Activated T-helper 1 cell treated with Interleukin-2 at 50 U/mL for 16 hours (primary cell): ENCODE measurements at places on chromosomes 5 and 9.

- DNase-seq: no peak
Measured at GRCh38 chr9:94869415-94869843, 142.9 kb downstream of the AOPEP start.

GRCh38 chr5:172691886-172692285, 50.8 kb downstream of the NEURL1B start:
- no peak for DNase-seq

GRCh38 chr5:139808481-139809330, 13.1 kb downstream of the PSD2 start:
- no peak for DNase-seq

GRCh38 chr5:4229414-4230292, 634.0 kb downstream of the IRX1 start:
- no peak for DNase-seq

DNA sequence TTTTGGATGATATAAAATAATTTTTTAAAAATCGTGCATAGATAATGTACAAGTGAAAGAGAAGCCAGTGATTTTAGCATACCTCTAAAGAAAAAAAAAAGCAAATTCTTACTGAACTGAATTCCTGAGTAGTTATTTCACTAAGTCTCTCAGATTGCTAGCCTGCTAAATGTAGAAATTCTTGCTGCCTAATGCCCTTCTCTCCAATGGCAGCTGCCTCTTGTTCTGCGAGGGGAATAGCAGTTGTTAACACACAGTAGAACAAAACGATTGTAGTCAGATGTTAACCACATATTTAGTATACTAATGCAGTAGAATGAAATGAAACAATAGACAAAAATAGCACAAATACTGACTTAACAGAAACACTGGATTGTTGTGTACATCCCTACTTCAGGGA, 26.8 kb downstream of the SMAD5 start:
- DNase-seq: no peak

- DNase-seq: no peak
Measured at GRCh38 chr5:66553916-66554575, 42.1 kb upstream of the MAST4 start.

DNA sequence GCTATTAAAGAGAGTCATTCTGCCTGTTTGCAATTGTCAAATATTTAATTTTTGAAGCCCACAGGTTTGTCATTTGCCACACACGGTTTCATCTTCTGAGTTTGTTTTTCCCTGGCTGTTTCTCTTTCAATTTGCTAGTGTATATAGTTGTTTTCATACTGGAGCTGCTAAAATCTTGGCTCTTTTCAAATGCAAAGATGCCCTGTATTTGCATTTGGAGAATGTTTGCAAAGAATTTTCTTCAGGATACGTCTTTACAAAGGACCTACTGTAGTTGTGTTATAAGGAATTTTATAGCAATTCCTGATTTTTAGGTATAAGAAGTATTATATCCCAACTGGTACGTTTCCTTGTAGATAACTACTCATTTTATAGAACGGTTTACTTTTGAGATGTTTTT, 48.0 kb downstream of the IZUMO3 start:
- DNase-seq: no peak

GRCh38 chr5:137466889-137467288, 32.2 kb downstream of the SPOCK1 start:
- DNase-seq: no peak

- DNase-seq: no peak
Measured at GRCh38 chr5:56064984-56065383, 70.2 kb upstream of the IL6ST start.

- peak; percentile 12 for DNase-seq
Measured at GRCh38 chr5:140239939-140240700, 62.8 kb downstream of the PFDN1 start.

DNA sequence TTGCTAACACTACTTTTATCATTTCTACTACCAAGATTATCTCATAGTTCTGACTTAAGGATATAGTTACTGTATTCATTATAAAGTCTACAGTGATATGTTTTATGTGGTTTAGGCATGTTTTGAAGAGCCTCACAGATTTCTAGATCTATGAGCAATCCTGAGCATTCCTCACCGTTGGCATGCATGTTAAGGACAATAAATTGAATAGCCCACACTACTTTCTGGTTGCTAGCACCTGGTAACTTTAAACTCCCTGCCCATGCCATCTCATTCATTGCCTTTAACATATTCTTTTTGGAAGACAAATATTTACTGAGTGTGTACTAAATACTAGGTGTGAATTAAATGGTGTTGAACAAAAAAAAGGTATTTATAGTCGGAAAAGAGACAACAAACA, 868.1 kb upstream of the CDH9 start:
- no peak for DNase-seq

GRCh38 chr5:139416651-139417050, 12.8 kb upstream of the SPATA24 start:
- DNase-seq: no peak

DNA sequence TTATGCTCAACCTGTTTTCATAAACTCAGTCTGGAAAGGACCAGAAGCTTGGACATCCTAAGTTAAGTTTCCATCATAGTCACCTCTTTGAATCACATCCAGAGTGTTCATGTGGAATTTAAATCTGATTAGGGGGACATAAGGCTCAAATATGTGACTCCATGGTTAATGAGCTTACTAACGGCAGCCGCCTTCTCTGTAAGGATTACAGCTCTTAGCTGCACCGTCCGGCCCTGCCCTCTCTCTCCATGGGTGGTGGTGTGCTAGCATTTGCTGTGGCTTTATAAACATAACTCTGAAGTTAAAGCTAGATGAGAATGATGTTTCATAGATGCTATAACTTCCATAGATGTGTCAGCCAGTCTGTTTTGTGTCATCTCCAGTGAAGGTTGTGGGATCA, 156.5 kb downstream of the TRIO start:
- DNase-seq: no peak

DNA sequence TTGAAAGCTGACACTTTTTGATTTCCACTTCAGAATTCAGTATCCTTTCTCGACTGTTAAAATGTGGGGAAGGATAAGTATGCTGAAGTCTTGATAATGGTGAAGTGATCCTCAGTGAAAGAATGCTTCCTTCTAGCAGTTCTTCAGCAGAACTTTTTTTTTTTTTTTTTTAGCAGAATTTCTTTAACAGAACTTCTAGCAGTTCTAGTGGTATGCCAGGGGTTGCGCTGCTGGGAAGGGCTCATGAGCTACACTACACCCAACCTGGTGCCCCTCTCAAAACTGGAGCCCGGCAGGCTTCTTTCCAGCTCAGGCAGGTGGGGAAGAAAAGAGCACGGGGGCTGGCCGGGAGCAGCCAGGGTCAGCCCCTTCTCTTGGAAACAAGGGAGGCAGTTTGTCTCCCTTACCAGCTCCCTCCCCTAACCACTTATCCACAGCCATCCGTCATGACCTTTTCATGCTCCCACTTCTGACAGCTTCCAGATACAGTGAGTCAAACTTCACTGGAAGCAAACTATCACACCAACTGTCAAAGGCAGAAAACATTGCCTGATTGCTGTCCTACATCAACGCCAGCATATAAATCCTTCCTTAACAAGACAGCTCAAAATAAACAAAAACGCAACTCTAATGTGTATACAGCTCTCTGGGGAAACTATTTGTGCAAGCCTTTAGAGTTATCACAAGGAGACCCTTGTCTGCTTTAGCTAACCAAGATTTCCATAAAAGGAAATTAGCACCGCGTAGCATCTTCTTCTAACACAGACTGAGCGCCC, 211.5 kb downstream of the GAPVD1 start:
- no peak for DNase-seq

DNA sequence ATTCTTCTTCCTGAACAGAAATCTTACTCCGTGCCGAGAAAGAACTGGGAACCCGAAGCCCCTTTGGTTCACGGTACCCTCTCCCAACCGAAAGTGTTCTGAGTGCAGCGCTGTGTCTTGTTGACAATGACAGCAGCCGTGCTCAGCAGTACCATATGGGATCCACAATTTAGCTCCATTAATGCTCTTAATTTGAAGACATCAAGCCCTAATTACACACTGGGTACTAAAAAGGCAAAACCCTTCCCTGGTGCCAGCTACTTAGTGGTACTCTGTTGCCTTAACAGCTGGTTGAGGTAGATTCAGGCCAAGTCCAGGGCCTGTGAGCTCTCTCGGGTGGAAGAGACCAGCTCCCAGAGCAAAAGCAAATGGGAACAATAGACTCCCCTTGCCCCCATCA, 24.5 kb downstream of the DDX31 start:
- no peak for DNase-seq

DNA sequence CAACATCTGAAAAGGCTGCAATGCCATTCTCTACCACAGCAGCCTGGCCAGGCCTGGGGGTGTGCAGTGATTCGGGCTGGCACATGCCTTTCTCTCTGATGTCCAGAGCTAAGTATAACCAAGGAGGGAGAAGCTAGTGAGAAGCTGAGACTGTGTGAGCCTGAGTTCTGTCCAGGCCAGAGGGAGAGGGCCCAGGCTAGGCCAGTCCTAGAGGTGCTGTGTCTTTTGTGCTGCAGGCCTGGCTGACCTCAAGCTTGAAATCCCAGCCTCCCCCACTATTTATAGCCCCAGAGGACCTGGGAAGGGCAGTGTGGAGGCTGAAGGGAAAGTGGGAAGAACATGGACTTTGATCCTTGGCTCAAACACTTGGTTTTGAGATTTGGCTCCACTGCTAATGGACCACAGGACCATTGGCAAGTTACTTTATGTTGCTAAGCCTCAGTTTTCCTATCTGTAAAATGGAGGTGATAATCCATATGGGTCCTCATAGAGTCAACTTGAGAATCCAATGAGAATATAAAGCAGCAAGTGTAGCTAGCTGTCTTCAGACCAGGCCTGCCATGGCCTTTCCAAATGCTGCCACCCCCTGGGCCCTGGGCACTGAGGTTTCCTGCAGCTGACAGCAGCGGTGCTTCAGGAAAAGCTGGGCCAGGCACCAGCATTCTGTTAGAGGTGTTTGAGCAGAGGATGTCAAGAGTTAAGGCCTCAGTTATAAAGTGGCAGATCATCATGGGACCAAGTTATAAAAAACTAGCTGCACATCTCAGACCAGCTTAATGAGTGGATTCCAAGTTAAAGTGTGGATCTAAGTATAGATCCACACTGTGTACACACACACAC, 21.1 kb downstream of the BNIP1 start:
- DNase-seq: no peak

- DNase-seq: no peak
Measured at GRCh38 chr5:10145923-10146401, 103.7 kb downstream of the ATPSCKMT start.

- DNase-seq: no peak
Measured at GRCh38 chr5:67268231-67269021, 71.8 kb upstream of the CD180 start.

DNA sequence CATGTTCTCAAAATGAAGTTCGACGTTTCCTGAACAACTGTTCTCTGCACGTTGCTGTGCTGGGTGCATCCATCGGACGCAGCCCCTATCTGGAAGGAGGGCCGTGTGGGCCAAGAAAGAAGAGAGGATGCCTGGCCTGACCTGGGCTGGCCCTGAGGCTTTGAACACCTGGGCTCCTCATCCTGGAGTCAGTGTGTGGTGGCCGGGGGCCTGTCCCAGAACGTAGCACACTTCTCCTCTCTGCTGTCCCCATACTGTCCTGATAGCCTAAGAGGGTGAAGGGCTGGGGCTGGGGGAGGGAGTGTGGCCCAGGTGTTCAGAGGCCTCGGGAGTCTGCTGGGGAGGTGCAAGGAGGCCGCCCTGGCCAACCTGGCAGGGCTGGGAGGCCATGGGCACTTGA, 21.5 kb downstream of the COL5A1 start:
- no peak for DNase-seq

- no peak for DNase-seq
Measured at GRCh38 chr5:9766581-9766980, 136.4 kb upstream of the TAS2R1 start.

GRCh38 chr5:127619908-127620479, 28.9 kb upstream of the CTXN3 start:
- DNase-seq: no peak
